M059J (cell line): ENCODE measurements at places on chromosomes 2 and 18.

DNA sequence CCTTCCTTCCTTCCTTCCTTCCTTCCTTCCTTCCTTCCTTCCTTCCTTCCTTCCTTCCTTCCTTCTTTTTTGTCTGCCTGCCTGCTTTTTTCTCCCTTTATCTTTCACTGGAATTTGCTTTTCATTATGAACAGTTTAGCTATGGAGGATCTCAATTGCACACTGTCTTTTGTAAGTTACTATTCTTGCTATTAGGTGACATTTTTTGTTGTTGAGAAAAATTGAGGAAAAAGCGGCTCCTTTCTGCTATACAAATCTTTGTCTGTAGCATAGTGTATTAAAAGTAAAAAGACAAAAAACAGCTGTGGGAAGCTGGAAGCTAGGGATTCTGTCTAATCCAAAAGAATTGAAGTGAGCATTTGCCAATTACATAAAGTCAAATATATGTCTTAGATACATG, 448.7 kb downstream of the DCDC2C start:
- DNase-seq: no peak

- DNase-seq: peak; percentile 97
Observed at GRCh38 chr2:200765139-200765951, 46.4 kb upstream of the BZW1 start.

DNA sequence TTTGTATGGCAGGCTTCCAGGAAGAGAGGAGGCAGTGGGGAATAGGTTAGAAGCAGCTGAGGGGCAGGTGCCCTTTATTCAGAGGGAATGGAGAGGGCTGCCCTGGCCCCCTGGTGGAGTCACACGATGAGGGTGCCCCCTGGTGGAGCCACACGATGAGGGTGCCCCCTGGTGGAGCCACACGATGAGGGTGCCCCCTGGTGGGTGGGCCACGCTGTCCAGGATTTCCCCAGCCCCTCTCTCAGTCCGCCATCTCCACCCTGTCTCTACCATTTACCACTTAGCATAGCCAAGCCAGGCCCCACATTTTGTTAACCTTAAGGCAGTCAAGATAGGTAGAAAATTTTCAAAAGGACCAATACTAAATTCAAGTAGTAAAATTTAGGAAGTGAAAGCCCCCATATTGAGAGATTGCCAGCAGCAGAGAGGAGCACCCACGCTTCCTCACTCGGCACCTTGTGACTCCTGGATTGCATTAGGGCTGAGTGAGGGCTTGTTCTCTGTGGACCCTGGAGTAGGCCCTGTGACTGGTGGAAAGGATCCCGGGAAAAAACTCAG, 10.4 kb upstream of the FAM228A start:
- no peak for DNase-seq

DNA sequence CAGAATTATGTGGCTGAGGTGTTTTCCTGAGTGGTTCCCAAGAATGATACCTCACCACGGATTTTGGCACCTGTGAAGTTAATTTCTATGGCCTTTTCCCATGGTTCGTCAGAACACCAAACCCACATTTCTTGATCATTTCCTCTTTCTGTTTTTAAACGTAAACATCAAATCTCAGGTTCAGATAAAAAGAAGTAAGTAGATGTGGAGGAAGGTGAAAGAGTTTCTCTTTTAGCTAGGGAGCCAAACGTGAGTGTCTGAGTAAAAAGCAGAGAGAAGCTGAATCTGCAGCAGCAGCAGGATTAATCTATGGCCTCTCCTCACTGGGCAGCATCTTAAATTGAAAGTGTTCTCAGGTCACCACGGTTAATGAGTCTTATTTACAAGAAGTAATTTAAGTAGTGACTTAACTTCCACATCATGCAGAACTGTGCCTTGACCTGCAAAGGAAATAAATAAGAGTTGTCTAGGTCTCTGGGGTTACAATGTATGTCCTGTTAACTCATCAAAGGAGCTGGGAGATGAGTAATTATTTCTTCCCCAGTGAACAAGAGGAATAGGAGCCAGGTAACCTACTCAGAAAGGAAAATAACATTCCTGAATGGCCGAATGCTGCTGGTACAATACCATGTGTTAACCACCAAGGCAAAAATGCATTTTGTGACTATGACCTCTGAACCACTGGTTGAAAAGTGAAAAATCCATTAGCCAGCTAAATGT, 139.6 kb upstream of the NETO1 start:
- DNase-seq: no peak

DNA sequence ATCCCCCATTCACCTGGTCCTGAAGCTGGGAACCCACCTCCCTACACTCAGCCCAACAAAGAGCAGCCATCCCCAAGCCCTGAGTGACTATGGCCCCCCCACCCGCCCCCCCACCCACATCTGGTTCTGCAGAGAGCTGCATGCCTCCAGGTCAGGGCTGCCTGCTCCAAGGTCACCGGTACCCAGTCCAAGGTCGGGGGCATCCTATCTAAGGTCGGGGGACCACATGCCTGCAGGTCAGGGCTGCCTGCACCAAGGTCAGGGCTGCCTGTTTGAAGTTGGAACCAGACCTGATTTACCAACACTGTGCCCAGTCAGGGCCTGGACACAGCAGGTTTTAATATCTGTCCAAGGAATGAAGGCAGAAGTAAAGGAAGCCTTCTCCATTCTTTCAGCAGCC, 66.1 kb upstream of the GPC1 start:
- DNase-seq: no peak

DNA sequence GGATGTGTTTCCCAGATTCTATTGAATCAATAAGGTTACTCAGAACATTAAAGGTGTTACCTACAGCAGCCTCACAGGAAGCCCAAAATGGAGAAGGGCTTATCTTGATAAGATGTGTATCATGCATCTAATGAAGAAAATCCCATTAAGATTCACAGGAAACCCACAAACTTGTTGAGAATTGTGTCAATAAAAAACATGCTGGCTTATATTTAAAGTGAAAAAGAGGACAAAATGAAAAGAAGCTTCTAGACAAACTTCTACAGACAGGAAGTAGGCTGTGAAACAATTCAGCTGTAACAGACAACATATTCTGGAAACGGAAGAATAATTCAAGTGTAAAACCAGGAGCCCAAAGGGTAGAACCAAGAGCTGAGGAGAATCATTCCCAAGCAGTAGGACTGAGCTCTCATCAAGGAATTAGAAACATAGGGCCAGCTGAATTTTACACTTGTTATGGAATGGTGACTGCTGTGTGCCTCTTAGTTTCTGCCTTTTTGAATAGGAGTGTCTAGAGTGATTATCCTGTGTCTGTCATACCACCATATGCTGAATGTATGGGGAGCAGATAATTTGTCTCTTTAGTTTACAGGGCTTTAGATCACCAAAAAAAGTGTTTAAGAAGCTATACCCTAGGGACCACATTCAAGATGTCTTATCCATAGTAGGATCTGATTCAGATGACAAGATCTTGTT, 9.6 kb downstream of the IMMT start:
- no peak for DNase-seq

DNA sequence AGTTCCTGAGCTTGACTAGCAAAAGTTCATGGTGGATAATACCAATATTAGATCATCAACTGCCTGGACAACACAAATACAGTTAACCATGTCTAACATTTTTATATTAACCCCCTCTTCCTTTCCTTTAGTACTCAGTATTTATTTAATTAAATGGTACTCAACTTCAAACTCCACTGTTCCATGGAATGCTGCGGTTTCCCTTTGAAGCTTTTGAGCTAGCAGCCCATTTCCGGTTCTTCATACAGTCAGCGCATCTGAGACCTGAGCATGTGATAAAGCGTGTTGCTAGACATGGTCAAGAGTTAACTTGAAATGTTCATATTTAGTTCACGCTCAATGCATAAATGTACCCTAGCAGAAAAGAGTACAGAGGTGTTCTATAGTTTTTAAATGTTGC, 278.4 kb downstream of the ALPK2 start:
- no peak for DNase-seq
